SK-MEL-5 (cell line): ENCODE measurements at places on chromosomes 16 and 17. TPM values are rescaled to one million over a fixed set of nuclear protein-coding genes. Genes with fewer than 3 reads are reported as not detected.

DNA sequence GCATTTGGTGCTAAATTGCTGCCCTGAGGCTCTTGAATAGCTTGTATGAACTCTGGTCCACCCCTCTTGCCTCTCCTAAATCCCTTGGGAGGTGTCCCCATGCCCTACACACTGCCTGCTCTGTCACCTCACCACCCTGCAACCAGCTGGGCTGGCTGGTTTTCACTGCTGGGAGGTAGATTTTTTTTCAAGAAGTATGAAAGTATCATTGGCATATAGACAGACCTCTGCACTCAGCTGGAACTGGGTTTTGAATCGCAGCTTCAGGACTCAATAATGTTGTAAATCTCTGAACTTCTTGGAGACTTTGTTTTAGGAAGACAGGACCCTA is 184.9 kb downstream of the MSI2 start:
- no peak for DNase-seq

- no peak for DNase-seq
These were observed 3.9 kb upstream of the KCNJ16 start for GRCh38 chr17:70071127-70071526.

DNA sequence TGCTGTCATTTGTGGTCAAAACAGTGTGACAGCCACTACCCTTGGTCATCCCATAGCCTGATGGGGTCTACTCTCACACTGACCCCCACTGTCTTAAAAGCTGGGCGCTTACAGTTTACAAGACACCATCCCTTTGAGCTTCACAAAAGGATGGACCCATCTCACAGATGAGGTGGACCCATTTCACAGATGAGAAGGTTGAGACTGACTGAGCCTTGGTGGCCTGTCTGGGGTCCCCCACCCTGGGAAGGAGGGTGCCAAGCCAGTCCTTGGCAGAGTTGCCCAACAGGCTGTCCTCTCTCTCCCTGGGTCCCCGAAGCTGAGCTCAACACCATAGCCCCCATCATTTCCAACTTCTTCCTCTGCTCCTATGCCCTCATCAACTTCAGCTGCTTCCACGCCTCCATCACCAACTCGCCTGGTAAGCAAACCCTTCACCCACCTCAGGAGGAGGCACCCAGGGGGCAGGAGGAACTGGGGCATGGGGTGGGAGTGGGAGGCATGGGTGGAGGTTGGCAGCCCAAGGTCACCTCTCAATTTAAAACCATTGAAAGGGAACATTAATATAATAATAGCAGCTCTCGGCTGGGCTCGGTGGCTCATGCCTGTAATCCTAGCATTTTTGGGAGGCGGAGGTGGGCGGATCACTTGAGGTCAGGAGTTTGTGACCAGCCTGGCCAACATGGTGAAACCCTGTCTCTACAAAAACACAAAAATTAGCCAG is 17.2 kb downstream of the SLC12A3 start:
- no peak for DNase-seq

Gene ITGB4
- 0.05 TPM in 1 of 2 replicates, not detected in the other for total RNA-seq

GRCh38 chr17:8161289-8162232 is 1.2 kb downstream of the VAMP2 start:
- DNase-seq: no peak
